ENCODE measurements at places on chromosomes 16 and 17.

DNA sequence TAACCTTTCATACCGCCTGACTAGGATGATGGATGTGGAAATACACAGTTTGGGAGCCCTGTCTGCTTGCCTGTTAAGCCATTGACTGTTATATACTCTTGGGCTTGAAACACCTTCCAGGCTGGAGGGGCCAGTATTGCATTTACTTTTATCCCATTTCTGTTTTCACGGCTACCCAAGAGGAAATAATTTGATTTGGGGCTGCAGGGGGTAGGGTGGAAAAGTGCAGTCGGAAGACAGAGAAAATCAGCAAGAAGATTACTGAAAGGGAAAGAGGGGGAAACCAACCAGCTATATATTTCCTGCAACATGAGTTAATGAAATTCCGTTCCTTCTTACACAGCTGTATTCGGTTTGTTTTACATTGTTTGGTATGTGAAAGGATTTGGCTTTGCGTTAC lies 202.5 kb downstream of the CDH13 start:
- no peak for DNase-seq

- no peak for DNase-seq
Measured at GRCh38 chr17:78661093-78661770, 84.0 kb upstream of the DNAH17 start.

DNA sequence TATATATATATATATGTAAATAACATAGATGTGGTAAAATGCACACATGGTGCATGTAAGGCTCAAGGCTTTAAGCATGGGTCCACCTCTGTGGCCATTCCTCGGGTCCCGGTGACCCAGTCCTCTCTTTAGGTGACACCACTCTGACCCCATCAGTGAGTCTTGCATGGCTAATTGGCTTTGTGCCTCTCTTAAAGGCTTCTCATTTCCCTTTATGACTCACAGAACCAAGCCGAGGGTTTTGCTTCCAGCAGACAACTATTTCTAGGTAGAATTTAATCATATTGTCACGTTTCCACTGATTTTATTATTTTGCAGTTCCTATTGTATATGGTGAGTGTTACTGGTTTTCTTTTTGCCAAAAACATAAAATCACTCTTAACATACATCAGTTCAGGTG lies 59.7 kb downstream of the PLCG2 start:
- no peak for DNase-seq

DNA sequence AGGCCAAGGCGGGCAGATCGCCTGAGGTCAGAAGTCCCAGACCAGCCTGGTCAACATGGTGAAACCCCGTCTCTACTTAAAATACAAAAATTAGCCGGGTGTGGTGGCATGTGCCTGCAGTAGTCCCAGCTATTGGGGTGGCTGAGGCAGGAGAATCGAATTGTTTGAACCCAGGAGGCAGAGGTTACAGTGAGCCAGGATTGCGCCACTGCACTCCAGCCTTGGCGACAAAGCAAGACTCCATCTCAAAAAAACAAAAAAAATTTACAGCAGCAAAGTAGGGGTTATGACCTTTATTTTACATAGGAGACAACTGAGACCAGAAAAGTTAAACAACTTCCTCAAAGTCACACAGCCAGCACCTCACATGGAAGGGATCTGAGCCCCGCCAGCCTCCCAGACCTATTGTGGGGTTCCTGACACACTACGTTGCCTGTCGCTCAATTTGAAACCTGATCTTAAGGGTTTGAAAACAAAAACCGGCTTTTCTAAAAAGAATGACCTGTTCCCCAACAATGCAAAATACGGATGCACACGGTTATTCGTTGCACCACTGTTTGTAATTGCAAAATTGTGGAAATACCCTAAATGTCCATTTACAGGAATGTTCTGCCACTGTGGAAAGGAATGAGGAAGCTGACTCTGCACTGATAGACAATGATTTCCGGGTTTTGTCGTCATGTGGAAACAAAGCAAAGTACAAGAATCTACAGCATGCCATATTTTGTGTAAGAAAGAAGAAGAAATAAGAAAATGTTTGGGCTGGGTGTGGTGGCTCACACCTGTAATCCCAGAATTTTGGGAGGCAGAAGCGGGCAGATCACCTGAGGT lies 77.2 kb downstream of the CNGB1 start:
- no peak for DNase-seq

GRCh38 chr17:60766778-60767190 lies 89.1 kb downstream of the BCAS3 start:
- DNase-seq: peak; percentile 80

- DNase-seq: no peak
Measured at GRCh38 chr17:32157225-32157624, 14.9 kb downstream of the RHOT1 start.

DNA sequence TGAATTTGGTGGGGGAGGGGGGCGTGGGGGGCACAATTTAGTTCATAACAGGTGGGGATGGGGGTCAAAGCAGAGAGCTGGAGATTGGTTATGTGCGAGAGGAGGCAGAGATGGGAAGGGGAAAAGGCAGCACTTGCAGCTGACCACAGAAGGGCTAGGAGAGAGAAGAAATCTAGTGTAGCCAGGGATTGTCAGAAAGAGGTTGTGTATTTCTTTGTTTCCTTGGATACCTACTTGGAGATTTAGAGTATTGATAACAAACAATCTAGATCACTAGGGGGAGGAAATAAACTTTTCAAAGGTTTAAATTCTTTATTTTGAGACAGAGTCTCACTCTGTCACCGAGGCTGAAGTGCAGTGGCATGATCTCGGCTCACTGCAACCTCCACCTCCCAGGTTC lies 47.1 kb upstream of the YPEL2 start:
- no peak for DNase-seq

GRCh38 chr17:27532269-27533263 lies 76.3 kb downstream of the KSR1 start:
- no peak for DNase-seq

DNA sequence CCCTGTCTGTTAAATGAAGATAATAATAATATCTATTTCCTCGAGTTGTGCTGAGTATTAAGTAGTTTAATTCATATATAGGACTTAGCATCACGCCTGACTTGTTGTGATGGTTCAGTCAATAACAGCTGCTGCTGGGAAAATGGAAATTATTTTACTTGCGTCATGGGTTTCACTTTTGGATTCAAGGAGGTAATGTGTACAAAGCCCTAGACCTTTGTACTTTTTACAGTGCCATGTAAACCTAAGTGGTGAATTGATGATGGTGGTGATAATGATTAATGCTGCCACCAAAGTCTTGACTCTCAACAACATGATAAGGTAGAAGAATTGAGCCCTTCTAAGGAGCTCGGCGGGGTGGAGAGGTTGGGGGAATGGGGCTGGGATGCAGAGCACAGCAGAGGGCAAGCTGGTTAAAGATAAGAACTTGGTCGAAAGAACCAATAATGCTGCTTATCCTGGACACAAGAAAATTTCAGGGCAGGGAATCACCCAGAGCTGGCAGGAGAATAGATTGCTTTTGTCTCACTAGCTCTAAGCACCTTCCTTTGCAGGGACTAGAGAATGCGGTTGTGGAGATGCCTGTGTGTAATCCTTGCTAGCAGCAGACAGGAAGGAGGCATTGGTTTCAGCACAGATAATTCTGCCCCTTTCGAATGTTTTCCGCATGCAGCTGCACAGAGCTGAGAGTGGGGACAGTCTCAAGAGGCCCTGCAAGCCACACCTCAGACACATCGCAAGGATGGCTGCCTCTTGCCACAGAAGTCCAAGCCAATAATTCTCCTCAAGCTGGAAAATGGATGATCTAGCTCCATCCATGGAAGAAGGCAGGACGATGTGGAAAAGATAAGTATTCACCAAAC lies 187.1 kb downstream of the TMEM114 start:
- no peak for DNase-seq

DNA sequence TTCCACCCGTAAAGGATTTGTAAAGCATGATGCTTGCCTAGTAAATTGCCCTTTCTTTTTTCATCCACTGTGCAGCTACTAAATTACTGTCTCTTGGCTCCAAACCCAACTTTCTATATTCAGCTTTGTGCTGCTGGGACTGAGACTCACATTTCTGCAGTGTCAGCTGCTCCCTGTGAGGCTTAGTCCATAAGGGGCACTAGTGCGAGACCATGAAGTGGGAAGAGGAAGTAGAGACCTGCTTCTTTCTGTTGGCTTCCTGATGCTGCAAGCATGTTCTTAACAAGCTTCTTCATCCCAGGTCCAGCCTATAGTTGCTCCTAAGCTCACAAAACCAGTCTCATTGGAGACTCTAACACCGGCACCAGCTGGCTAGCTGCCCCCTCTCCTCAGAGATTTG lies 74.9 kb upstream of the HS3ST2 start:
- DNase-seq: no peak

GRCh38 chr16:87295259-87295658 lies 21.9 kb downstream of the C16orf95 start:
- DNase-seq: no peak

DNA sequence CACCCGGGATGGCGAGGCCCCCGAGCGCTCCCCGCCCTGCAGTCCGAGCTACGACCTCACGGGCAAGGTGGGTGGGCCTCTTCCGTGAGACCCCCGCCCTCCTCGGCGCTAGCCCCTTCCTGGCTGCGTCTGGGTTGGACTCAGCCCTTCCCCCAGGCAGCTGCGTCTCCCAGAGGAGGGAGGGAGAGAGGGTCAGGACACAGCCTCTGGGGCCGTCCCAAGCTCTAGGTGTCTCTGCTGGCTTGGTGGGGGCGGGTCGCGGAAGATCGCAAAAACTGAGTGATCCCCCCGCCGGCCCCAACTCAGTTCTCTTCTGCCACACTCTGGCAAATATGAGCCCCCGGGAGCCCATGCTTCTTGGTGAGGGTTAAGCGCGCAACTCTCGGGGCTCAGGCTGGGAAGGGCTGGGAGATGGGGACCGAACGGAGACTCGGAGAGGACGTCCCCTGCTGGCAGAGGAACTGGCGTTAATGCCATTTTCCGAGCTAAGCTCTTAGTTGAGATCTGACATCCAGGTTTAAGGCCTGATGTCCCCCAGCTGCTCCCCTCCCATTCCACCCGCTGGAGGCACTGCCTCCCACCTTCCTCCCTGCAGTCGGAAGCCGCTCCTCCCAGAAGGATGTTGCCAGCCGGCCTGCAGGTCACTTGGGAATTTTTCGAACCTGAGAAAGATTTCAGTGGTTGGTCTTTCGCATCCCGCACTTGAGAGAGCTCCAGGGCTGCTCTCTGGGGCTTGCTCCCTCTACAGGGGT lies 419 bp downstream of the RAB37 start:
- peak; percentile 93 for DNase-seq

DNA sequence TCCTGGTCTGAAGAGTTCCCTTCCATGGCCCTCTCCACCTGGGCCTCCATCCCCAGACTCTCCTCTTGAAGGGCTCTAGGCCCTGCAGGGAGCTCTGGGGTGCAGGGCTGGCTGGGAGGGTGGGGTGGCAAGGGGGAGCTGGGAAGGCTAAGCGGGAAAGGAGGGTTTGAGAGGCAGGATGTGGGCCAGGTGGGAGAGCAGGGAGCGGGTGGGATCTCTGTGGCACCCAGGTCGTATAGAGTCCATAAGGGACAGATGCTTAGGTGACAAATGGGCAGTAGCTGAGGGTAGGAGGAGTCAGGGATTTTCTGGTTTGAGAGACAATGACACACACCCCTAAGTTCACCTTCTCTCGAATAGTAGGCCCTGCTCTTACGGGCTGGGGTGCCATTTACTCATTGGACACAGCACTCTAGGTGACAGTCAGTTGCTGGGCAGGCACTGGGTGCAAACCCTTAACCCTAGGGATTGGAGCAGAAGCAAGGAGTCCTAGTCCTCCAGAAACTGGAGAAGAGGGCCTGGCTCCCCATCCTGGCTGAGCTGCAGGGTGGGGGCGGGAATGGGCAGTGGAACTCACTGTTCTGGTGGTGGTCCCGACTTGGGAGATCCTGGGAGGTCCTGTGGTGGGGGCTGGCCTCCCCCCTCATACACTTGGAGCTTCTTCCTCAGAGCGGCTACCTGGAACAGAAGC lies 15.3 kb downstream of the KIF18B start:
- DNase-seq: peak; percentile 22

DNA sequence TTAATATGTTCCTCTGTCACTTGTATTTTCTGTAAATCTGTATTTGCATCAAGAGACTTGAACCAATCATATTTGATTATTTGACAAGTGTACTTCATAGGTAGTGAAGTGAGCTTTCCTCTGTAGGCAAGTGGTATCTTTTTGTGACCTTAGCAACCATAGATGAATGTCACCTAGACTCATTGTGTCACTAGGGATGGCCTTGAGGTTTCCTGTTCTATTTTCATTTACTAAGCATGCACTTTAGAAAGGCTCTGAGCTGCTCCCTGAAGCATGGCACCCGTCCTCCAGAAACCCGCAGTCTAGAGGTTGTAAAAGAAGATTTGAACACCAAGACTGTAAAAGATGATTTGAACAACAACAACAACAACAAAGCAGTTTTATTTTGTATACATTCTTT lies 151.7 kb downstream of the PRKCB start:
- no peak for DNase-seq

GRCh38 chr17:29278692-29279091 lies 15.3 kb downstream of the NUFIP2 start:
- no peak for DNase-seq

DNA sequence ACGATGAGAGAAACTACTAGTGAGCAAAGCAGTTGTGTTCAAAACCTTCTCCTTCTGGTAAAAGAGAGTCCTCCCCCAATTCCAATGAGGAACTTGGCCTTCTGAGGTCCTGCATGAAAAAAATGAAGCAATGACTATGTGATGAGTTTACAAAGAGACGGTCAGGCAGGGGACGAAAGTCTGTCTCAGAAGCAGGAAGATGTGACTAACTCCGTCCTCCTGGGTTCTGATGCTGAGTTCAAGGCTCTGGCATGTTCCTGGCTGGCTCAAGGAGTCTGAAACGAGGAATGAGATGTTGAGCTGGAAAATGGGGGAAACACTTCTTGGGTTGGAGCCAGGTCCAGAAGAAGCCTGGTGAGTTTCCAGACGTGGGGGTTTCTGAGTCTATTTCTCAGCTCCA lies 129.6 kb downstream of the CPPED1 start:
- no peak for DNase-seq

- DNase-seq: no peak
Measured at GRCh38 chr16:89103156-89103555, 9.5 kb downstream of the ACSF3 start.

GRCh38 chr16:24270721-24271442 lies 14.7 kb downstream of the CACNG3 start:
- DNase-seq: no peak

DNA sequence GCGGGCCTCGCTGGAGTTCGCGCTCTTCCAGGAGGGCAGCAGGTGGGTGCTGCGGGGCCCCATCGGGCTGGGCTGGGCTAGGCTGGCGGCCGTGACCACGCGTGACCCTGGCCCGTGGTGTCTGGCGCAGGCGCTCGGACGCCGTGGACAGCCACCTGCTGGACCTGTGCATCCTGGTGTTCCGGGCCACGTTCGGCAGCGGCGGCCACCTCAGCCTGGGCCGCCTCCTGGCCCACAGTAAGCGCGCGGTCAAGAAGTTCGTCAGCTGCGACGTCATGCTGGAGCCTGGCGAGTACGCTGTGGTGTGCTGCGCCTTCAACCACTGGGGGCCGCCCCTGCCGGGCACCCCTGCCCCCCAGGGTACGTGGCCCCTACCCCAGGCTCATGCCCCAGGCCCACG lies 8.0 kb upstream of the PRR35 start:
- no peak for DNase-seq

- DNase-seq: no peak
Measured at GRCh38 chr16:64417711-64418227, 704.1 kb downstream of the CDH11 start.

All from H9 (cell line).